ENCODE measurements at places on chromosomes 11 and 22.

GRCh38 chr11:9574622-9575259 is 1.3 kb downstream of the WEE1 start:
- peak; percentile 30 for DNase-seq

DNA sequence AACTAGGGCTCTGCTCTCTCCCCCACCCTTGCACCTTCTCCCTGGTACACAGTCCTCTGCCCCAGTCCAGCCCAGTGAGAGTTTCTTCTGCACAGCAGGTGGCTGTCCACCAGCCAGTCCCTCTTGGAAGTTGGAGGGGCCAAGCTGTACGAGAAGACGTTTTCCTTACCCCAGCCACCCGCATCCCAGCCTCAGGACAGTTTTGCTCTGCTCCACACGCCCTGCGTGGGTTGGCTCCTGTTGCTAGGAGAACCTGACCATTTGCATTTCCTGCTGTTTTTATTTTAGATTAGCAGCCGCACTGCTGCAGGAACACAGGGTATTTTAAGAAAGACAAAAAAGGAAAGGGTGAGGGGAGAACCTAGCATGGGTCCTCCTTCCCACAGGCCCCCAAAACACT is 17.6 kb upstream of the NRGN start:
- no peak for DNase-seq

GRCh38 chr11:27173545-27173944 is 132.9 kb downstream of the BBOX1 start:
- no peak for DNase-seq

DNA sequence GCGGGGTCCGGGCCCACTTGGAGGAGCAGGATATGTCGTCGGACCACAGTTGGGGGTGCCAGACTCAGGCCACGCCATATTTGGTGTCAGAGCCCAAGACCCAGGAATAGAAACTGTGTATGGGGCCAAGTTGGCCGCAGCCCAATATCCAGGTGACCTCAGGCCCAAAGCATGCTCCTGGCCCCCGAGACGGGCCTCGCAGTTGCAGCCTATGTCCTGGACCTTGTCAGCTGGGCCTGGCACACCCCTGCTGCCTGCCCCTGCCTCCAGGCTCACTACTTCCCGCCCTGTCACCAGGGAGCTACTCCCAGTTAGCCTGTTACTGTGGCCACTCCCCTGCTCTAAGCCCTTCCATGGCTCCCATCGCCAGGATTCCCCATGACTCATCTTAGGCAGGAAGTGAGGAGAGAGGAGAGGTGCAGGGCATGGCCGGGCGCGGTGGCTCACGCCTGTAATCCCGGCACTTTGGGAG is 23.1 kb downstream of the A4GALT start:
- DNase-seq = no peak

- no peak for DNase-seq
Measured at GRCh38 chr11:103471546-103471945, 362.3 kb downstream of the DYNC2H1 start.

GRCh38 chr11:67605231-67606011 is 1.3 kb upstream of the NDUFV1 start:
- DNase-seq = no peak

GRCh38 chr11:44380009-44380313 is 70.0 kb upstream of the ALX4 start:
- no peak for DNase-seq

DNA sequence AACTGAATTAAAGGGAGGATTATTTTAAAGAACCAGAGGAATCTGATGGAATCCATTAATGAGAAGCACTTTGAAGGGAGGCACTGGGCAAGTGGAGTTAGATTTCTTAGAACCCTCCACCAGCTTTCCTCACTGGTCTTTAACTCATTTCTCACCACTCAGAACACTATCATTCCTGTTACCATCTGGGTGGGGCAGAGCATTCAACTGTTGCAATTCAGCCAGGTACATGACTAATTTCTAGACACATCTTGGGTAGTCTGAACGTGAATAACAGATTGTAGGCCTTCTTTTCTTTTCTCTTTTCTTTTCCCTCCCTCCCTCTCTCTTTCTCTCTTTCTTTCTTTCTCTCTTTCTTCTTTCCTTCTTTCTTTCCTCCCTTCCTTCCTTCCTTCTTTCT is 15.5 kb upstream of the MMP1 start:
- no peak for DNase-seq

DNA sequence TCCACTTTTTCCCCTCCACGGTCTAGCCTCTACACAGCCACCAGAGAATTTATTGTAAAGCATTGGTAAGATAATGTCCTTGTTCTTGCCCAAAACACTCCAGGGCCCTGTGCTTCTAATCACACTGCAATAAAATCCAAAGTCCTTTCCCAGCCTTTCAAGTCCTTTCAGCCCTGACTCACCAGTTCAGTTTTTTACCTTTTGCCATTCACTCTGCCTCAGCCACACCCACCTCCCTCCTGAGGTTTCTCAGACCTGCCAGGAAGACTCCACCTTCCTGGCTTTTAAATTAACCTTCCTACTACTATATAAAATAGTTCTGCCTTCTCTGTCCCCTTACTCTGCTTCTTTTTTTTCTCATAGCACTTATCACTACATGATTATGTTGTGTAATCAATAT is 91.0 kb upstream of the ARHGAP32 start:
- no peak for DNase-seq

GRCh38 chr11:44750551-44751465 is 24.0 kb downstream of the TSPAN18 start:
- no peak for DNase-seq

DNA sequence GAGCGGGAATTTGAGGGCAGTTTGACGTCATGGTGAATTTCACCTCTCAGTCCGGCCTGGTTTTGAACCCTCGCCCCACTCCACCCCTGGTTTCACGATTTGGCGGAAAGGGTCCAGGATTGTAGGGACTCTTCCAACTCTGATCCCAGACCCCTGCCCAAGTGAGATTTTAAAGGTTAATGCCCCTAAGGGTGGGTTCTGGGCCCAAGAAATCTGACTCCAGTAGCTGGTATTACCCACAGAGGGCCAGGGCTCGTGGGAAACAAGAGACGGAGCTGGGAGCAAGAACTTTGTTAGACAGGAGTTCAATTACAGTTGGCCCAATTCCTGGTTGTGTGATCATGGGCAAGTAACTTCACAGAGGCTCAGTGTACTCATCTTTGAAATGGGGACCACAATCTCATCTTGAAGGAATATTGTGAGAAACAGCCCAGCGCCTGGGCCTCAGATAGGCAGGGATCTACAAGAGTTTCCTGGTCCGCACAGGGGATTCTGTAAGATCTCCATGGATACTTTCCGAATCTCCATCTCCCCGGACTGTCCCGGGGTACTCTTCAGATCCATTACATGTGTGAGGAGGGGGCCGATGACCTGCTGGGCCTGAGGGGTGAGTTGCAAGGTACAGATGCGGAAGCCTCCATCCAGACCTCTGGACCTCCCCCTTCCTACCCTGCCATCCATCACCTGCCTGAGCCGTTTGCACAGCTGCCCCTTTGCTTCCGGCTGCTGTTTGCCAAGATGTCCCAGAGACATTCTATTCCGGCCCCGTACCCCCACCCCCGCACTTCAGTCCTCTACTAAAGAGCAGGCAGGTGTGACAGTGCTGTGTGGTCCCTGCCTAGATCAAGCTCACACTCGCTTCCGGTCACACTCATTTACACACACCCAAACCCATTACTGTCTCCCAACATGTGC is 687 bp upstream of the CALCA start:
- no peak for DNase-seq

DNA sequence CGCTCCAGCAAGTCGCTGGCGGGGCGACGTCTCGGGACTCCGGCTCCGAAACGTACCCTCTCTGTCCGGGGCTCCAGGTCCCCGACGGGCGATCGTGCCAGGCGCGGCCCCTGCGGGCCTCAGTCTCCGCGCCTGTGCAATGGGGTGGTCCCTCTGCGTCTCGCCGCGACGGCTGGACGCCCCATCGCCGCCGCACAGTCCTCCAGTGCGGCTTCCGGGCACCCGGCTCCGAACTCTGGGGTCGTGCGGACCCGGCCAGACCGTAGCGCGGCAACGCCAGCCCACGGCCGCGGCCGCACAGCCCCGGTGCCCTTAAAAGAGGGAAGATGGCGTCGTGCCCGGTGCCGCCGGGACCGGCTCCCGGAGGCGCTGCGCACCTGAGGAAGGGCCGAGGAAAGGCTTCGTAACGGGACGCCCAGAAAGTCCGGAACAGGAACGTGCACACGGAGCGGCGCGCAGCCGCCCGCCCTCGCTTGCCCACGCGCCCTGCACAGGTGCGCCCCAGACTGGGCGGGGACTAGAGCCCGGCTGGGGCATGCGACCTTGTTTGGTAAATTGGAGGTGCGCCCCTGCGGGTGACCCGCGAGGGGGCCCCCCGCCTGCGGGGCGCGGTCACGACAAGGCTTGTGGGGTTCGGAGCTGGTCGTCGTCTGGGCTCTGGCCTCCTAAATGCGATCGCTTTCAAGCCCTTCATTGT is 525 bp downstream of the BIK start:
- peak; percentile 58 for DNase-seq

- no peak for DNase-seq
Measured at GRCh38 chr11:131633921-131634715, 263.7 kb downstream of the NTM start.

DNA sequence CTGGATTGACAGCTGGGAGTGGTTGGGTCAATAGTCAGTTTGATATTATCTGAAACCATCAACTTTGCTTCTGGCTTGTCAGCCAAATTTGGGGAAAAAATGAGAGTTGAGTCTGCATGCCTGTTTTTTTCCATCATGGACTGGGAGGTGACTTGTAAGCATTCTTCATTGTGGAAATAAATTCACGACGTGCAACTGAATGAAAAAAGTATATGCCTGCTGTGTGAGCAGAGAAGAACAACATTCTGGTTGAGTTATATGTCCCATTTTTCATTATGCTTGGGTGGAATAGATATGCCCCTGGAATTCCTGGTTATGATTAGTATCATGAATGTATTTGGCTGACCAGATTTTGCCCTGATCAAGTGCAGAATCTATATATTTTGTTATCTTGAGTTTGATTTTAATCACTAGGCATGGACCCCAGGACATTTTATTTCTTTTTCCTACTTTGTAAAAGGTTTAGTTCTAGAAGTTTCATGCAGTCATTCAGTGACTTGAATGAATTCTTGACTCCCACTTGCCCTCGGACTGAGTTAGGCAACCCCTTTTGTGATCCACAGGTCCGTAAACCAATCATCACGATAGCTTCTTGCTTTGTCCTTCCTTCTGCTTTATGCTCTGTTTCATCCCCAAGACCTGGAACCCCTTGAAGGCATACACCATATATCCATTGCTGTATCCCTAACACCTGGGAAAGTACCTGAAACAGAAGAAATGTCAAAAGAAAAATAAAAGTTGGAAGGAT is 205.8 kb downstream of the NAV2 start:
- DNase-seq = no peak
